ENCODE measurements at places on chromosomes 5 and 9.
A peak's percentile ranks its signal among the peaks of the same experiment; 100 is the strongest.

DNA sequence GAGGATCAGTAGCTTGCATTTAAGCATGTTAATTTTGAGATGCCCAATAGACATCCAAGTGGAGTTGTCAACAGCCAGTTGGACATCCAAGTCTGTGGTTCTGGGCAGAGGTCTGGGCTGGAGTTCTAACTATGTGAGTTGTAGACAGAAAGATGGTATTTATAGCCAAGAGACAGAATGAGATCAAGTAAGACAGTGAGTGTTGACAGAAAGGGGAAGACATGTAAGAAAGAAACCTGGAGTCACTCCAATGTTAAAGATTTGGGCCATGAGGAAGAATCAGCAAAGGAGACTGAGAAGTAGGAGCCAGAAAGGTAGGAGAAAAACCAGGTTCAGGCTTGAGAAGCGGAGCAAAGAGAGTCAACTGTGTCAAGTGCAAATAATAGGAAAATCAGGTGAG is 95.5 kb upstream of the PUM3 start:
- DNase-seq: no peak

DNA sequence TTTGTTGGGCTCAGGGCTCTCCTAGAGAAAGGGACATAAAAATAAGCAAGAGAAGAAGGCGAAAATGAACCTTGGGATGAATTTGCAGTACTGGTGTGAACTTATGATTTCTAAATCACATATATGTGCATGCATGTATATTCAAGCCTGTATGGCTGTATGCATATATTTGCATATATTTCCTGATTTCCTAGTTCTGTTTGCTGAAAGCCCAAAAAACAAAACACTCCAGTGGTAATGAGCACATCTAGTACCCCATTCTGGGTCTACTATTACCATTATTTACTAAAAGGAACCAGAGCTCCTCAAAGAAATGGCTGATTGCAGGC is 7.3 kb downstream of the ZFP62 start:
- no peak for DNase-seq

- peak; percentile 10 for DNase-seq
Measured at GRCh38 chr9:92438900-92439526, 14.7 kb upstream of the OMD start.

GRCh38 chr5:127892467-127893207 is 189.4 kb downstream of the CCDC192 start:
- DNase-seq: peak; percentile 4

GRCh38 chr5:173968154-173968797 is 20.7 kb upstream of the C5orf47 start:
- no peak for DNase-seq

GRCh38 chr9:80489329-80489728 is 917.6 kb downstream of the TLE4 start:
- no peak for DNase-seq

All from NCI-H2081 (cell line).